ENCODE measurements at places on chromosomes 12 and 14.

GRCh38 chr14:60151715-60152114 lies 13.5 kb downstream of the DHRS7 start:
- peak; percentile 61 for DNase-seq

DNA sequence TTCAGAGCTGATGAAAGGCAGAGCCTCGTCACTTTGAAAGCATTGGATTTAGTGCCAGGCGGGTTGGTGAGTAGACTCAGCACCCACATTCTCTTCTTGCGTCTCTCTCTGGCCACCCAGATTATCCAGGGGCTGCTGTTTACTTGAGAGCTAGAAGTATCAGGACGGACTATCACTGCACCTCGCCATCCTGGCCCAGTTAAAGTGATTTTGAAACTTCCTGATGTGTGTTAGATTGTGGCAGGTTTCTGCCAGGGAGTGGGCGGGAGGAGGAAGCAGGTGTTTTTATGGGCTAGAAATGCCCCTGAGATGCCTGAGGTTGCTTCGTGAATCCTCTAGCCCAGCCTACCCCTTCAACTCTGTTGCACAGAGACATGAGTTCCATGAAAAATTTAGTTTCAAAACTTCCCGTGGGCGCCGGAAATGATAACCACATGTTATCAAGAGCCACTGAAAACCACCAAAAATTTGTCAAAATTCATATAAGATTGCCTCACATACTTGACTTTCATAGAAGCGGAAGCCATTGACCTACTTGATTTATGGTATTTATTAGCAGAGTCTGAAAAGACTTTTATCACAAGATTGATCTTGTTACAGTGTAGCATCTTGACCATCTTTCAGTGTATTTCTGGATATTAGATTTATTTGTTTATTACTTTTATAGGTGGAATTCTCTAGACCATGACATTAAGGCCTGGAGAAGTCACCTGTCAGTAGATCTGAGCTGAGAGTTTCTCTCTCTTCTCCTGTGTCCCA lies 466.0 kb downstream of the RAD51B start:
- peak; percentile 67 for DNase-seq

GRCh38 chr14:75379930-75380270 lies 47.9 kb upstream of the JDP2 start:
- DNase-seq = no peak

DNA sequence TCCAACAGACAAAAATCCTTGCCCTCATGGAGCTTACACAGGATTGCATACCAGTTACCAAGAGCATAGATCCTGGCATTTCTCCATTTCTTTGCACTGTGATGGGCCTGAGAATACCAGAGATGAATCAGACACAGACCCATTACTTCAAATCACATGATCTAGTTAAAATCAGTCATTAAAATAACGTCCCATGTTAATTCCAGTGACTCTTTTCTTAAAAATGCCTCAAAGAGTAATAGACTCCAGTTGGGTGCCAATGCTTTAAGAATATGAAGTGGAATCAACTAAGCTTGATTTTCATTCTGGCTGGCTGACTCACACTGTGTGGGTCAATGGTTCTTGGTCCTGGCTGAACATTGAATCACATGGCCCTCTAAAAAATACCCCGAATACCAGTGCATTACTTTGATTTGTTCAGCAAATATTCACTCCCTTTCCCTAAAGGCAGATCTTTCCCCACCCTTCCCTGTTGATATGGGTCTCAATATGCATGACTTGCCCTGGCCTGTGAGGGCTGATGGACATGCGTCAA lies 11.0 kb downstream of the ASB2 start:
- no peak for DNase-seq

- no peak for DNase-seq
Measured at GRCh38 chr14:22597265-22597664, 835 bp upstream of the ABHD4 start.

DNA sequence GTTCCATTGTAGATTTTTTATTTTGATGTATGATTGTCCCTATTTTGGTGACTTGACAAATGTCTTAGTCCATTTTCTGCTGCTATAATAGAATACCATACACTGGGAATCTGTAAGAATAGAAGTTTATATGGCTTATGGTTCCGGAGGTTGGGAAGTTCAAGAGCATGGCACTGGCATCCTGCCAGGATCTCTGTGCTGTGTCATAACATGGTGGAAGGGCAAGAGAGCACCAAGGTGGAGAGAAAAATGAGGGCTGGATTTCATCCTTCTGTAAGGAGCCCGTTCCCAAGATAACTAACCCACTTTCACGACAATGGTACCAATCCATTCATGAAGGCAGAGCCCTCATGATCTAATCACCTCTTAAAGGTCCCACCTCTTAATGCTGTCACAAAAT lies 176.7 kb downstream of the TMEM132D start:
- no peak for DNase-seq
